ENCODE measurements at places on chromosomes 12 and 14.
A peak's percentile ranks its signal among the peaks of the same experiment; 100 is the strongest.

GRCh38 chr12:89256060-89256459 is 96.2 kb downstream of the DUSP6 start:
- H3K36me3 ChIP-seq = no peaks in the 10 kb centered on the region
- no peak overlapping the region for H3K4me3 ChIP-seq
- no peaks in the 10 kb centered on the region for H3K27me3 ChIP-seq
- no peak overlapping the region for H3K27ac ChIP-seq
- H3K4me1 ChIP-seq = peaks cover 17% of the 10 kb centered on the region

- H3K27me3 ChIP-seq = no peaks in the 10 kb centered on the region
- no peak for ATAC-seq
- peaks cover 51% of the 10 kb centered on the region for H3K36me3 ChIP-seq
- H3K4me1 ChIP-seq = peaks cover 11% of the 10 kb centered on the region
- H3K4me3 ChIP-seq = no peak overlapping the region
- no peak overlapping the region for H3K27ac ChIP-seq
Measured at GRCh38 chr14:102898298-102898697, 24.2 kb upstream of the AMN start.

GRCh38 chr14:91311284-91311662 is 66.8 kb upstream of the GPR68 start:
- no peak overlapping the region for H3K27ac ChIP-seq
- no peaks in the 10 kb centered on the region for H3K4me1 ChIP-seq
- H3K27me3 ChIP-seq = no peaks in the 10 kb centered on the region
- no peak for ATAC-seq
- H3K4me3 ChIP-seq = no peak overlapping the region
- peaks cover 30% of the 10 kb centered on the region for H3K36me3 ChIP-seq

DNA sequence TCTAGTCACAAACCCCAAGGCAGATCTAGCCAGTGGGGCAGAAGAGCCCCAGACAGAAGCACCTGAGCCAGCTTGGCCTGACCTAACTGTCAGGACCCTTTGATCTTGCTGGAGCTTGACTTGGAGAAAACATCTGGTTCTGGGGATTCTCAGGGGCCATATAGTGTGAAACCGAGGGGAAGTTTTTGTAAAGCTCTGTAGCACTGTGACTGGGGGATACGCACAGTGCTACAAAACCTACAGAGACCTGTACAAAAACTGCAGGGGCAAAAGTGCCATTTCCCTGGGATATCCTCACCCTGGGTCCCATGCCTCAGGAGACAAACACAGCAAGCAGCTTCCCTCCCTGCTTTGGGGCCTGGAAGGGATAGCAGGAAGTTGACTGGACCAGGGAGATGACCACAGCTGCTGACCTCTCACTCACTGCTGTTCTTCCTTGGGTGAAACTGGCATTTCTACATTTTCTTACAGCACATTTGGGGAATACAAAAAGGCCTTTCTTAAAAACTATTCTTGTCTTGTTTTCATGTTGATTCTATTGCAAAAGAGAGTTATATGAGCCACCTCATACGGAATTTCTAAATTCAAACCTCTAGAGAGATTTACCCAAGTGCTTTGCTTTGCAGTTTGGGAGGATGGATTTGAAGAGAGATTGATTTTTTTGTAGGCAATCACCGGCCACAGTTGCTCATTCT is 140.0 kb downstream of the DAD1 start:
- H3K4me3 ChIP-seq = no peak overlapping the region
- no peaks in the 10 kb centered on the region for H3K4me1 ChIP-seq
- peaks cover 4% of the 10 kb centered on the region for H3K27me3 ChIP-seq
- ATAC-seq = peak; percentile 80
- H3K27ac ChIP-seq = peak overlapping the region; percentile 42

GRCh38 chr14:76101391-76102379 is 50.0 kb upstream of the GPATCH2L start:
- peak; percentile 64 for ATAC-seq
- peaks cover 2% of the 10 kb centered on the region for H3K4me1 ChIP-seq
- peak overlapping the region; percentile 66 for H3K27ac ChIP-seq

- no peaks in the 10 kb centered on the region for H3K4me1 ChIP-seq
- H3K27ac ChIP-seq = no peak overlapping the region
- H3K36me3 ChIP-seq = peaks cover 19% of the 10 kb centered on the region
- ATAC-seq = no peak
Measured at GRCh38 chr12:49058366-49059044, 2.1 kb downstream of the KMT2D start.

GRCh38 chr12:124326104-124326503 is 31.2 kb downstream of the RFLNA start:
- no peak overlapping the region for H3K4me3 ChIP-seq
- no peak for ATAC-seq
- no peaks in the 10 kb centered on the region for H3K27me3 ChIP-seq
- H3K4me1 ChIP-seq = no peaks in the 10 kb centered on the region

GRCh38 chr12:96437171-96437445 is 36.9 kb upstream of the CDK17 start:
- no peak for ATAC-seq
- H3K27me3 ChIP-seq = no peaks in the 10 kb centered on the region
- H3K27ac ChIP-seq = no peak overlapping the region
- H3K4me1 ChIP-seq = no peaks in the 10 kb centered on the region
- no peak overlapping the region for H3K4me3 ChIP-seq
- no peaks in the 10 kb centered on the region for H3K36me3 ChIP-seq

DNA sequence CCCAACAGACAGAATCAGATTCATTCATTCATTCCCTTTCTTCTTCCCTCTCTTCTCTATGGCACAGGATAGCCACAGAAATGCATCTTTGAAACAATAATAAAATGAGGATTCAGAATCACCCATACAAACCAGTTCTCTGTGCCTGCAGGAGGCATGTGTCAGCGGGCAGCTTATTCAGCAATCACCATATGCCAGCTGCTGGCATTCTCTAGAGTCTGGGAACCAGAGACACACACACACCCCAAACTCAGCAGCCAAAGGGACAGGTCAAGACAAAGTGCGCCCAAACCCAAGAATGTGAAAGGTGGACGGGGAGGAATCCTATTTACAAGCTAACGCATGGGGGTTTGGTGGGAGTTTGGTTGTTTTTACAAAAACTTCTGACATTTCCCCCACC is 14.1 kb downstream of the ARF3 start:
- no peak overlapping the region for H3K4me3 ChIP-seq
- H3K36me3 ChIP-seq = peaks cover 42% of the 10 kb centered on the region
- ATAC-seq = no peak
- H3K27me3 ChIP-seq = no peaks in the 10 kb centered on the region
- peaks cover 36% of the 10 kb centered on the region for H3K4me1 ChIP-seq

DNA sequence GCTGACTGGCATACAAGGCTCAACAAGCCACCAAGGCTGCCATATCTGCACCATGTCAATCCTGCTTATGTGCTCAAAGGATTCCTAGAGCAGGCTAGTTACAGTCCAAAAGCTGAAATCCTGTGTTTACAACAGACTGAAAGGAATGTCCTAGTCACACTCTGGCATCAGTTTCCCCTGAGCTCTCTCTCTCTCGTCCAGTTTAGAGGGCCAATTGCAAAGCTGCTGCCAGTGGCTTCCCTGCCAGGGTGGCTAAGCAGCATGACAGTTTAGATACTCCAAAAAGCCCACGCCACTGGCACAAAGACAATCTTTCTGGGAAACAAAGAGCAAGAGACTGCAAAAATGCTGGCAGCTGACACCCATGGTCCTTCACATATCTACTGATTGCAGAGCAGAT is 392.1 kb downstream of the RPS29 start:
- no peaks in the 10 kb centered on the region for H3K27me3 ChIP-seq
- ATAC-seq = peak; percentile 71
- H3K4me1 ChIP-seq = peaks cover 18% of the 10 kb centered on the region

- no peak overlapping the region for H3K4me3 ChIP-seq
- H3K27me3 ChIP-seq = no peaks in the 10 kb centered on the region
- ATAC-seq = no peak
- H3K27ac ChIP-seq = no peak overlapping the region
Measured at GRCh38 chr14:83147006-83147405, 1613.4 kb upstream of the SEL1L start.

DNA sequence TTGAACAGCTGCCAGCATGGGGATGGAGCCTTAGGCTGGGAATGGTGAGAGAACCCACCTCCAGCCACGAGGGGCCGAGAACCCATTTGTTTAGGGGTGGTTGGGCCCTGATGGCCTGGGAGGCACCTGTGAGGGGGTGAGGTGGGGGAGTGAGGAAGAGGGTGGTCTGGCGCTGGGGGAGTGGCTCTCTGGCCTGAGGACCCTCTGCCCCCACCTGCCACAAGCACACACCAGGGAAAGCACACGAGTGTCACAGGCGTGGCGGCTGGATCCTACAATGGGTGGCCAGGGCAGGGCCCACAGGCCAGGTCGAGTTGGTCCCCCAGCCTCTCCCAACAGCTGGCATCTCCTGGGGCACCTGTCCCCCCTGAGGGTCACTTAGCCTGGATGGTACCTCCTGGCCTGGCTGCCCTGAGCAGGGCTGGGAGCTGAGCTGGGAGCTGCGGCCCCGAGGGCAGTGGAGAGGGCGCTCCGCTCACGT is 340.5 kb downstream of the TMEM121 start:
- H3K4me1 ChIP-seq = no peaks in the 10 kb centered on the region
- H3K27ac ChIP-seq = no peak overlapping the region
- H3K4me3 ChIP-seq = no peak overlapping the region
- peaks cover 38% of the 10 kb centered on the region for H3K27me3 ChIP-seq

DNA sequence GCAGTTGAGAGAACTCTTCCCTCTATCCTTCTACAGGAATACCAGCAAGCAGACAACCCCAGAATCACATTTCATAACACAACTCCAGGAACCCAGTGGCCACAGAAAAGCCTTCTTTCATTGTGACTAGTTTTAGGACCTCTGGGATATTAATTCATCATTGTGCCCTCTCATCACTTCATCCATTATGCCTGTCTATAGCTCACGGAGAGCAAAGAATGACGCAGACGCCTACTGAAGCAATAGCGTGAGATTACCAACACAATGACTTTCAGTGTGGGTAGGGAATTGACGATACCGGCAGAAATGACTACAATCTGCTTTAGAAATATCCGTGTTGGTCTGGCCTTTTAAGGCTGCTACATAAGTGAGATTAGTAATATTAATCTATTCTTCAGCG is 158.1 kb upstream of the FOXG1 start:
- no peak overlapping the region for H3K4me3 ChIP-seq
- H3K27ac ChIP-seq = no peak overlapping the region
- H3K36me3 ChIP-seq = no peaks in the 10 kb centered on the region
- H3K4me1 ChIP-seq = no peaks in the 10 kb centered on the region
- no peaks in the 10 kb centered on the region for H3K27me3 ChIP-seq
- ATAC-seq = no peak

DNA sequence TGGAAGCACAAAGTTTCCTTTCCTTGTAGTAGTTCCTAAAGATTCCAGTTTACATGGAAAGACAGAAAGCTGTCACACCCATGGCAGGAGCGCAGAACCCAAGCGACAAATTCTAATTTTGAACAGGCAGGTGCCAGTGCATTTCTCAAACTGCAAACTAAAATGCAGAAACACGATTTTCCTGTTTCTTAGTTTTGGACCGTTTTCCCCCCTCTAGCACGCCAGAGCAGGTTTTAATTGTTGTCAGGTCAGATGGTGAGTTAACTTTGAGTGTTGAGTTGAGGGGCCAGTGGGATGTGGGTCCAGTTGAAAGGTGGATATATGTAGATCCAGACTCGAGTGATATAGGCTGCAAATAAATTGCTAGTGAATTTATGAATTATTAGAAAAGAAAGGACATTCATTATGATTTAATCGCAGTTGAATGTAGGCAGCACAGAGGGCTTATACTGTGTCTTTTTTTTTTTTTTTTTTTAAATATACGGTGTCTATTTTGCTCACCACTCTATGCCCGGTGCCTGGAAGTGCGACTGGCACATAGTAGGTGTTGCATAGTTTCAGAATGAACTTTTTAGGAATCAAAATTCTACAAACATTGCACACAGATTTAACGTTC is 909 bp upstream of the ETFBKMT start:
- ATAC-seq = peak; percentile 2
- H3K4me1 ChIP-seq = no peaks in the 10 kb centered on the region
- H3K4me3 ChIP-seq = peak overlapping the region; percentile 72
- H3K27ac ChIP-seq = peak overlapping the region; percentile 94
- peaks cover 17% of the 10 kb centered on the region for H3K36me3 ChIP-seq
- no peaks in the 10 kb centered on the region for H3K27me3 ChIP-seq

DNA sequence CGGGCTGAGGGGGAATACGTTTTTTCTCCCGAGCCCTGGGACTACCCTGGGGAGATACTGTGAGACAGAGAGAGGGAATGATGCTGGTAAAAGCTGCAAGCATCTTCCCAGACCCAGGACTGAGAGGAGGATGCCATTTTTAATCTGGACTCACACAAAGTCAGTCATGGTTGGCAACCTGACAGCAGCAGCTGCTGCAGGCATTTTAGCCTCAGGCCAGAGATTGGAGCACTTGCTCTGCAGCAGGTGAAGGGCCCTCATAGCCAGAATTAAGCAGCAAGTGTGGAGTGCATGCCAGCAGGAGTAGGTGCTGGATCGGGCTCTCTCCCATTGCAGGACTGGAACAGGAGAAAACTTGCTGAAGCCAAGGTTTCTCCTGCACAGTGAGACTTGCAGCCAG is 361.1 kb upstream of the CLEC14A start:
- H3K4me1 ChIP-seq = no peaks in the 10 kb centered on the region
- H3K36me3 ChIP-seq = no peaks in the 10 kb centered on the region
- no peaks in the 10 kb centered on the region for H3K27me3 ChIP-seq
- H3K27ac ChIP-seq = no peak overlapping the region
- no peak overlapping the region for H3K4me3 ChIP-seq

DNA sequence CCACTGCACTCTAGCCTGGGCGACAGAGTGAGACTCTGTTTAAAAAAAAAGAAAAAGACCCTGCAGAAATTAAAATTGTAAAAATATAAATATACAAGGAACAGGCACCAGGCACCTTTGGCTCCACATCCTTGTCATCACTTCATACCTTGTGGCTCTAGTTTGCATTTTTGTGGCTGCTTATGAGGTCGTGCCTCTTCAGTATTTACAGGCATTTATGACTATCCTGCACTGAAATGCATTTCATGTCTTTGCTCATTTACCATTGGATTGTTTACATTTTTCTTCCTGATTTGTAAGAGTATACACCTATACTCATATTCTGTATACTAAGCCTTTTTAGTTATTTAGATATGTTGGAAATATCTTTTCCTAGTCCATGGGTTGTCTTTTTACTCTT is 20.1 kb downstream of the BICD1 start:
- no peak overlapping the region for H3K4me3 ChIP-seq
- no peaks in the 10 kb centered on the region for H3K36me3 ChIP-seq
- no peak for ATAC-seq
- no peak overlapping the region for H3K27ac ChIP-seq
- no peaks in the 10 kb centered on the region for H3K4me1 ChIP-seq

- no peak overlapping the region for H3K4me3 ChIP-seq
- no peak overlapping the region for H3K27ac ChIP-seq
- ATAC-seq = peak; percentile 71
- H3K27me3 ChIP-seq = no peaks in the 10 kb centered on the region
- no peaks in the 10 kb centered on the region for H3K36me3 ChIP-seq
Measured at GRCh38 chr14:63388766-63389431, 70.2 kb upstream of the GPHB5 start.

GRCh38 chr14:31933716-31934115 is 143.4 kb upstream of the ARHGAP5 start:
- H3K27ac ChIP-seq = no peak overlapping the region
- no peaks in the 10 kb centered on the region for H3K36me3 ChIP-seq
- ATAC-seq = no peak
- H3K4me3 ChIP-seq = no peak overlapping the region
- H3K4me1 ChIP-seq = peaks cover 6% of the 10 kb centered on the region

- H3K36me3 ChIP-seq = no peaks in the 10 kb centered on the region
- no peaks in the 10 kb centered on the region for H3K27me3 ChIP-seq
- H3K4me1 ChIP-seq = no peaks in the 10 kb centered on the region
- ATAC-seq = no peak
Measured at GRCh38 chr14:28676479-28676878, 90.1 kb upstream of the FOXG1 start.

GRCh38 chr14:100654025-100654813 is 67.0 kb upstream of the BEGAIN start:
- no peak for ATAC-seq
- no peak overlapping the region for H3K4me3 ChIP-seq
- no peaks in the 10 kb centered on the region for H3K36me3 ChIP-seq
- no peak overlapping the region for H3K27ac ChIP-seq

Data from gastroesophageal sphincter (tissue), 4 donors.